Right lobe of liver (tissue), 6 donors: ENCODE measurements at places on chromosomes 7 and 10. TPM values are rescaled to one million over a fixed set of nuclear protein-coding genes. Genes with fewer than 3 reads are reported as not detected.

DNA sequence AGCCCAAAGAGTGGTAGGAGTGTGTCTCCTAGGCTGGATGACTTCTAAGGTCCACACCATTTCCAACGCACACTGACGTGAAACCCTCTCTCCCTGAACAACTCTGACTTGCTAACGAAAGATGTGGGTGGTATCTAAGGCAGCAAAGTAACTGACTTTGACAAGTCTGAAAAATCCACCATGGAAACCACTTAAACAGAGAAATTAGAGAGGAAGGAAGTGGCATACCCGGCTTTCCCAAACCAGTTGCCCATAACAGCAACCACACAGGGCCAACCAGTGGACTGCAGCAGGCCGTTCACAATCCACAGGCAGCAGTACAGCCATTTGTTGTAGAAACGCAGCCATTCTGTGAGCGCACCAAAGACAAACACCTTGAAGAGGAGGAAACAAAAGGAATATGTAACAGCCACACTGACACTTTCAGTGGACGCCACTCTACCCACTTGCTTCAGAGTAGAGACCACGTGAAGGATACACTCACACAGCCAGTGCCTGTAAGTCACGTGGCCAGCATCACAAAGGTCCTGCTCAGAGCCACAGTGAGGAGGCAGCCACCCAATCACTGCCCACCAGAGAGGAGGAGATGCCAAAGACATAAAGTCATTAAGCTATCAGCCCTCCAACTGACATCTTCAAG is 39.8 kb downstream of the SLC37A3 start:
- no peak for DNase-seq

SPDYE16 gene
- total RNA-seq: not detected

DNA sequence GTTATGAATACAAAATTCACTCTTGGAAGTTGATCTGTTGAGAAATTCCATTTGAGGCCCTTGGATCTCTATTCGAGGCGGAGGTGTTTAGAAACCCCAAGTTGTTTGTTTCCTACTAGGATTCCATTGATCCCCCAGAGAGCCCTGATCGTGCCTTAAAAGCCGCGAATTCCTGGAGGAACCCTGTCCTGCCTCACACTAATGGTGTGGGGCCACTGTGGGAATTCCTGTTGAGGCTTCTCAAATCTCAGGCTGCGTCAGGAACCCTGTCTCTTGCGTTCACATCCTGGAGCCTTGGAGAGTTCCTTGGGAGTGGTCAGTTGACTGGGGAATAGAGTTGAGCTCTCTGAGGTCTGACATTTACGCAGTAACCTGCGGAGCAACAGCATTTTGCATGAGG is 1.2 kb downstream of the CFAP69 start:
- no peak for DNase-seq

GRCh38 chr7:15938115-15938514 is 251.6 kb upstream of the MEOX2 start:
- no peak for DNase-seq

ANLN gene
- 0.44 TPM for total RNA-seq

- no peak for DNase-seq
Measured at GRCh38 chr7:108403597-108404217, 52.5 kb downstream of the NRCAM start.

ADAMTS14 gene
- total RNA-seq: 0.09 TPM

- DNase-seq: no peak
Measured at GRCh38 chr10:107502229-107502985, 337.9 kb upstream of the SORCS1 start.

- DNase-seq: peak; percentile 87
Measured at GRCh38 chr7:1028775-1029636, 15.3 kb upstream of the GPR146 start.

SPDYE2 gene
- total RNA-seq: not detected

CAMK2B gene
- 2.9 TPM for total RNA-seq

DNA sequence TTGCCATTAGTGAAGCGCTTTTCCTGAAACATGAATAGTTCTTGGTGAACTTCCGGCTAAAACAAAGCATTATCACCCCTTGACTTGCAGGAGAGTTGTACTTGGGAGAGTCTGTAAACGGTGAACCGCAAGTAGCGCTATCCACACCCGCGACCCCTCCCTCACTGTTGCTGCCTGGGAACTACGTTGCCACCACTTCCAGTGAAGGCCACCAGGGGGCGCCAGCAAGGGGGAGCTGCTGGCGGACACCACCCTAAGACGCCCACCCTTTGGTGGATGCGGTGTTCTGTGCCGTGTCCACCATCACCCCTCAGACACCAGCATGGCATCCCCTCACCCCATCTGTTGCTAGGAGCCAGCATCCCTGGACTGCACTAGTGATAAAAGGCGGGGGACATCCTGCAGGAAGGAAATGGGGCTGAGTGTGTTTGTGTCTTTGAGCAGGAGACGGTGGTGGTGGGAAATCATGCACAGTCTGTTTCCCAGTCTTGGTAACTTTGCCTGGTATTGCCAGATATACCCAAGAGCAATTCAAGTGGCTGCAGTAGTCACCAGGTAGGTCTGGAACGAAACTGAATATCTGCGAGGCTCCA is 298.2 kb downstream of the FRMD4A start:
- DNase-seq: no peak

DNA sequence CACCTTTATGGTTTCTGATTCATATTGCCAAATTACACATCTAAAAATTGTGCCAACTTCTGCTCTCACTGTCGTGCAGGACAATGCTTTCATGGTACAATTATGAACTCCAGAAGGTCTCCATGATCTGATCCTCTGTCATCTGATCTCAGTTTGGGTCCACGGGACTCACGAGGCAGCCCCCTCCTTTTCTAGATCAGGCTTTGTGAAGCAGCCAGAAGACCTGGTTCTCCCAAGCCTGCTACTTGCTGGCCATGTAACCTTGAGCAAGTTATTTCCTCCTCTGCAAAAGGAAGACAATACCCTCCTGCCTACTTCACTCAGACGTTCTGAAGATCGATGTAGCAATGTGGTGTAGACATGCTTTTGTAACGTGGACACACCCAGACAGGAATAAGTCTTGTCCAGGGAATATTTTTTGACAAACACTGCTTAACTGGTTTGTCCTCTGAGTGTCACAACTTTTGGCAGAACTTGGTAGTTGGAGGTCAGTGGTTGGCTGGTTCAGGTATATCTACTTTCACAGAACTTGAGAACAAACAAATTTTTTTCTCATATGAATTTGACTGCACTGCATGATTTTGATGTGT is 19.6 kb downstream of the CALML3 start:
- DNase-seq: peak; percentile 15

GRCh38 chr10:5996696-5997095 is 19.4 kb upstream of the IL15RA start:
- DNase-seq: no peak
